Thymus (tissue), 14 donors: ENCODE measurements at places on chromosomes 4 and X. TPM values are rescaled to one million over a fixed set of nuclear protein-coding genes. Genes with fewer than 3 reads are reported as not detected.

- peak; percentile 52 for DNase-seq
Observed at GRCh38 chrX:12771445-12772069, 19.7 kb upstream of the PRPS2 start.

DNA sequence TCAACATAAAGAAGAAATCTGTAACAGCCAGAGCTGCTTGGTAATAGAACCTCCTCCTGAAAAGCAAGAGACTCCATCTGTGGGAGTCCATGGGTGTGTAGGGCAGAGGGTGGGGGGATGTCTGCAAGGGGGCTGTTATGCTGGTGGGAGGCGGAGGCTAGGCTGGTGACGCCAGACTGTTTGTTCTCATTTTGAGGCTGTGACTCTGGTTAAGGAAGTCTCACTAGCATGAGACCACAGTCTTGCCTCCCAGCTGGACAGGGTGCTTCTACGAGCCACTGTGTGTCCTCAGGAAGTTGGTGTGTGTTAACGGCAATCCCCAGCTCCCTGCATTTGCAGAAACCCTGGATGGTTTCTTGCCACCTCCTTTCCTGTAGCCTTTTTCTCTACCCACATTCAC, 79.8 kb downstream of the NSUN7 start:
- DNase-seq = no peak

The ZNF630 gene
- 1.3 TPM for total RNA-seq

- DNase-seq = no peak
Observed at GRCh38 chr4:71664366-71664765, 119.5 kb downstream of the GC start.

DNA sequence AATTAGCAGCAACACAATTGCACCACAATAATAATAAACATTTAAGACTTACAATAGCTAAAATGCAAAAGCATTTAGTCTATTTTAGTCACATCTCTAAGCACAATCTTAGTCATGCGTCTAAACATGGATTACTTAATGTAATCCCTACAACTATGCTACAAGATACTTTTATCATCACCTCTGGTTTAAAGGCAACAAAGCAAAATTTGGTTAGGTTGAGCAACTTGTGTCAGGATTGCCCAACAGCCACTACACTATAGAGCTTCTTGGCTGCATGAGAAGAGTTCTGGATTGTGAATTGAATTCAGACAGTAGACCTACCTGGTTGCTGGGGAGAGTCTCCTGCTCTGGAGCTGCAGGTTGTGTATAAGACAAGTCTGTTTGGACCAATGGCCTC, 146.5 kb upstream of the PUDP start:
- DNase-seq = no peak

- DNase-seq = no peak
Observed at GRCh38 chr4:53119680-53120079, 246.2 kb downstream of the SCFD2 start.

The SPANXD gene
- not detected for total RNA-seq

The GPRIN3 gene
- 3.4 TPM for total RNA-seq

DNA sequence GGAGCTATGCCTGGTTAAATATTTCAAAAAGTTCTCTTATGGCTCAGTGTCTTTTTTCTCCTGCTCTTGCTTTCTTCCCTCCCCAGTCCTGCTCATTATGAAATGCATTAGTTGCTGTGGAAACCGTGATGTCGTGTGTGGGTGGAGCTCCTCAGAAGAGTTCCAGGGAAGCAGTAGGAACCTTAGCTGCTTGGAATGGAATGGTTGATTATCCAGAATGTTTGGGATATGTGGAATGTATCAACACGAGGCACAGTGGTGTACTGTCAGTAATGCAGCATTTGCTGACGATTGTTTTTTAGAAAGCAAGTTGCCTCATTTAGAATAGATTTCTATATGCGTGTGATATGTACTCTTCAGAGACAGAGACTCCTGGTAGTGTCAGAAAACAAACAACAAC, 333.2 kb downstream of the ARHGAP10 start:
- DNase-seq = no peak

GRCh38 chr4:157043131-157043530, 32.8 kb upstream of the GLRB start:
- no peak for DNase-seq

DNA sequence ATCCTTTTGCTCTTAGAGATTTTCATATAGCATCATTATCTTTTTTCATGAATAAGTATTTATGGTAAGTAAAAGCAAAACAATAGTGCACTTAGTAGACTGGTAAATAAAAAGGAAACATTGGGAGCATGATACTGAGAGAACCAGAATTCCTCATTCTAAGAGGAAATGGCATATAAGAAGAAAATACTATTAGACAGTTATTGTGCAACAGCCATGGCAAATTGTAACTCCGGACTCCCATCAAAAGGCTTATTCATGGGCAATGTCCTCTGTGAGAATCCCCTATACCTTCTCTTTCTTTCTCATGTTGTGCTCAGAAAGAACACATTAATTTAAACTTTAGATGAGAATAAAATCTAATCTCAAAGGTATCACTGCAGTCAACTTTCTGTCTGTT, 42.4 kb downstream of the SPATA18 start:
- no peak for DNase-seq

GRCh38 chrX:3651277-3651676, 62.2 kb downstream of the PRKX start:
- DNase-seq = peak; percentile 0

The VGLL1 gene
- 0.09 TPM for total RNA-seq

The USP17L24 gene
- not detected for total RNA-seq

GRCh38 chr4:128440923-128441322, 153.3 kb upstream of the PGRMC2 start:
- no peak for DNase-seq

GRCh38 chr4:8538703-8539567, 41.3 kb upstream of the GPR78 start:
- DNase-seq = no peak

The RRH gene
- 0.05 TPM for total RNA-seq

The CXCL8 gene
- 3.7 TPM for total RNA-seq

- DNase-seq = no peak
Observed at GRCh38 chr4:41379230-41379629, 122.5 kb downstream of the UCHL1 start.

DNA sequence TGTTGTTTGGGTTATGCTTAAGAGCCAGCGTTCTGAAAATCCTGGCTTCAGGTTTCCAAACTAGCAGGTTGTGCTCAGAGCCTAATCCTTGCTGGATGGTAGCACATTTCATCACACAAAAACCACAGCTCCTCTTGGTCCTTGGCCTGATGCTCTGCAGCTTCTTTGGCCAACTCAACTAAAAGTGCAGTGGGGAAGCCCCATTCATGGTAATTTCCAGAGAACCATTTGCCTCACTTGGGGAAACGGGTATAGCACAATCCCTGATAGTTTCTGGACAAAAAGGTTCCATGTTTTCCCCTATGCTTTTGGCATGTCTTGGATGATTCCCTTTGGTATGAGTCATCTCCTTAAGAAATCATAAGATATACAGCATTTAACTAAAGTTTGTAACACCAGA, 78.7 kb downstream of the SYNPO2 start:
- DNase-seq = no peak

DNA sequence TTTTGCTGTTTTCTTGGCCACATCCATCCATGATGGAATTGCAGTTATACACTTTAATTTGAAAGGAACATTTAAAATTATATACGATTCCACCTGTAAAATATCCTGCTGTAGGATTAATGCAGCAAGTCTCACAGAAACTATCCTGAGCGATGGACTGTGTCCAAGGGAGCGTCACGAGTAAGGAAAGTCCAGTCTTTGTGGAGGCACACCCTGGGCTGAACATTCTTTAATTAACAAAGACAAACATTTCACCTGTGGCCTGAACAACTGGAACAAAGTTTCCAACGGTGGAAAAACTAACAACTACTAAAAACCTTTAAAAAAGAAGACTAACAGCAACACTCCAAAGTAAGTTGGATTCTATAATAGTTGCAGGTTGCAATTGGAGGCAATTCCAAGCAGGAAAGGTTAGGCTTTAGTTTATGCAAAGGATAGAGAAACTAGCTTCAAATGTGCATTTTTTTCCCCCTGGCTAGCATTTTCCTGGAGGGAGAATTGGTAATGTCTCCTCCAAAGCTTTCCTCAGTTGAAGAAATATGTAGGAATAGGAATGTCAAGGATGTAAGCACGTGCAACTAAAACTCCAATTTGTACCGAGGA, 11.0 kb downstream of the EREG start:
- DNase-seq = no peak

The RBMXL3 gene
- total RNA-seq = not detected

- no peak for DNase-seq
Observed at GRCh38 chr4:118036336-118036735, 2.0 kb downstream of the NDST3 start.

The NRK gene
- 2.6 TPM for total RNA-seq

GRCh38 chr4:109816082-109816442, 500 bp downstream of the GAR1 start:
- peak; percentile 18 for DNase-seq

GRCh38 chr4:169852481-169852880, 94.7 kb upstream of the HPF1 start:
- no peak for DNase-seq

DNA sequence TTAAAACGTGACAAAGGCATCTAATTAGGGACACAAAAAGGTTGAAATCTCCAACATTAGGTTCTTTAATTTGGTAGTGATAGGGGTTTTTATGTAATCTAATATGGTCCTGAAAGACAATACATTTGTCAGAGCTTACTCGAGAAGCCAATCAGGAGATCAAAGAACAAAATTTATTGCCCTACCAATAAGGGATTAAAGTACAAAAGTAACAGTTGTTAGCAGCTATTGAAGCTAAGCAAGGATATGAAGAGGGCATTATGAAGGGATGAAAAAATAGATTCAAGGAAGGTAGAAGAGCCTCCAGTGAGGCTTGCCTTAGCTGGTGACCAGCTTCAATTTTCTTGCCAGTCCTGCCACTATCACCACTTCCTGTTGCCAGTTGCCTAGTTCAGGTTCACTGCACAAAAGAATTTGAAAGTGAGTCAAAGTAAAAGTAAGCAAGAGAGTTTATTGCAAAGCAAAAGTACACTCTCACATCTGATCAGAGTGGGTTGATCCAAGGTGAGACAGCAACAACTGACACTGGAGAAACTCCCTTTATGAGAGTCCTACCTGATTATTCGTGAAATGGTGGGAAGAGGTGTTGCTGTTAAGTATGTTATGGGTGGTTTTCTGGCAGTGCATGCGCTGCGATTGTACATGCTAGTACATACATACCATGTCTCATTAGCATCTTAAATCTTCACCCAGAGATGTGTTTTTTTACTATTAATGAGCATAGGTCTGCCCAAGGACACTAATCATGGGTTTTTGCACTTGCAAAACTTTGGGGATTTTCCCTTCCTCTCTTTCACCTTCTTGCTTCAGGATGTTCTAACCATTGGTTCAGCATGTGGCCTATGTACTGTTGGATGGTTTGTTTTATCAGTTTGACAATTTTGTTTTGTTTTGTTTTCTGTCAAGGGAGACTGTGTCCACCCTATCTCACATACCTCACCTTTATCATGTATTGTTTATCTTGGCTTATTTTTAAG, 263.2 kb upstream of the ITM2A start:
- DNase-seq = no peak

GRCh38 chrX:109704563-109704962, 28.5 kb downstream of the ACSL4 start:
- no peak for DNase-seq

- DNase-seq = peak; percentile 11
Observed at GRCh38 chr4:76689145-76689817, 208.7 kb downstream of the SOWAHB start.

DNA sequence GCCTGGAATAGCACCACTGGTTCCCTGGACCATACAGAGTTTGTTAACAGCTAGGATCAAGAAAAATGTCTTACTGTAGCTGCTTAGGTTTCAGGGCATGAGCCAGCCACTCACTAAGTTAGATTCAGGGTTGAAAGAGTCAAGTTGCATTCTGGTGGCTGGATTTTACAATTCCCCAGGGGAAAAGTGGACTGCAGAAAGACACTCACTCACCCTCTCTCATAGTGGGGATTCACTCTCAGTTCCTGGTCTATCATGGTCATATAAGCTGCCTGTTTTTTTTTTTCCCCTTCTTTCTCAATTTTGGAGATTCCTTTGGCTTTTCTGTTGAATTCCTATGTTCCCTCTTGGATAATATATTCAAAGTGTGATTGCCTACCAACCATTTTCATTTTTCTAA, 744.2 kb upstream of the GRIA3 start:
- no peak for DNase-seq

- DNase-seq = no peak
Observed at GRCh38 chrX:46698691-46699090, 60.2 kb downstream of the SLC9A7 start.

The NPY2R gene
- total RNA-seq = 0.05 TPM

The ANTXR2 gene
- 13.4 TPM for total RNA-seq

The TRPC5OS gene
- total RNA-seq = 0.09 TPM

The ADGRG4 gene
- total RNA-seq = under 0.01 TPM

- DNase-seq = no peak
Observed at GRCh38 chr4:144579411-144580030, 66.4 kb upstream of the HHIP start.

The TLR7 gene
- total RNA-seq = 2.2 TPM

The C4orf54 gene
- 1.4 TPM for total RNA-seq
